ENCODE measurements at places on chromosomes 2 and 18.
A peak's percentile ranks its signal among the peaks of the same experiment; 100 is the strongest.

DNA sequence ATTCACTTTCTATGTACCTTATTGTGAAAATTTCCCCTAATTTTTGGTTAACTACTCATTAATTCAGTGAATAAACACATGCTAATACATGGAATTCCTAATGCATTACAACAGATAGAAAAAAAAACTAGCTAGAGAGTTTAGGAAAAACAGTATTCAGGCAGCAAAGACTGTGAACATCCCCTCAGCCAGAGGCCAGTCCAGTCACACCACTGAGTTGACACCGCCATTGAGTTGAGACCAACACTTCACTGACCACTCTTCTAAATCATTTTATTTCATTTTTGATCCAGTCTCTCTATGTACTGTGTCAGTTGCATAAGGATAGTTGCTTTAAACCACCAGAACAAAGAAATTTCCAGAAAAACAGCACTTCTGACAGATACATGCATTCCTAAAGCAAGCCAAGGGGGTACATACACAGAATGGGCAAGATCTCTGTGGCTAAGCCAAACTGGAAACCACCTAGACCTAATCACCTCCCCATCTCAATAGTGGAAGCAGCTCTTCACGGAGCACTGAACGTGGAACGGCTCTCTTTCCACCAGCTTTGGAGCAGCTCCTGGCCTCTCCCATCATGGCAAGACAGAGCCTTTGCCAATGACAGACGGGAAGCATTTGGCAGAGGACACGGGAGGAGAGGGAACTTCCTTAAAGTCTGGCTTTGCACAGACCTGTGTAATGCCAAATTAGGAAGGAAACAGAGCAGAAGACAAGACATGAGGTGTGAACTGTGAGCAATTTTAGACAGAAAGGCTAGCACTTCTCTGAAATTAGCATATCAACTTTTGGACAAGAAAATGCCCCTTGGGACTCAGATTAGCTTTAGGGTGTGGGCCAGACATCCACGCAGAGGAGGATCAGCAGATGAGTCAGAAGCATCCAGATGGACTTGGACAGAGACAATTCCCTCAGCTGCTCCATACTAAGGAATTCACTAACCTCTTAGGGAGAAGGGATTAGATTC, 36.4 kb downstream of the CACNB4 start:
- no peak for DNase-seq

DNA sequence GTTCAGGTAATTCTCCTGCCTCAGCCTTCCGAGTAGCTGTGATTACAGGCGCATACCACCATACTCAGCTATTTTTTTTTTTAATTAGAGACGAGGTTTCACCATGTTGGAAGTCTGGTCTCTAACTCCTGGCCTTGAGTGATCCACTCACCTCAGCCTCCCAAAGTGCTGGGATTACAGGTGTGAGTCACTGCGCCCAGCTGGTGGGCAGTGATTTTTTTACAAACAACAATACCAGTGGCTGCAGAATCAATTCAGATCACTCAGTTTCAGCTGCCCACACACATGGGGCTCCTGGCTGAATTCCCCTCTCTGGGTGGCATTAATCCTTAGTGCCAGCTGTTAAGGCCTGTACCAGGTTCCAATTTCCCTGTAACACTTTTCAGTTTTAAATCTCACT, 13.3 kb upstream of the CYRIA start:
- DNase-seq, result no peak

GRCh38 chr2:144459937-144460336, 60.0 kb downstream of the ZEB2 start:
- DNase-seq, result no peak

GRCh38 chr2:12080360-12080759, 333.9 kb downstream of the LPIN1 start:
- no peak for DNase-seq

DNA sequence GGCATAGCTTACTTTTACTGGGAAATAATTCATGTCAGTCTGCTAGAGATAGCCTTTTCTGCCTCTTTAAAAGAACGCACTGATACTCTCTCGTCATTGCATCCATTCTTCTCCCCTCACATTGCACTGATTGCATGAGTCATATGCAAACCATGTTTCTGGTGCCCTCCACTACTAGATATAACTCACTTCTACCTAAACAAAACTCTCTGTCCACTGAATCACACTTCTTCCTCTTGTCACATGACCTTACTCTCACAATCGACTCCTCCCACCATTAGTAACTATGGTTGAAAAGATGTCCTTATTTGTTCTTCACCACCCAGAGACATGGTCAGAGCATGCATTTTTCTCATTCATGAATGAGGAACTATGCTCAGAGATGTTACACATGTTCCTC, 158.0 kb downstream of the CSRNP3 start:
- DNase-seq, result no peak

- no peak for DNase-seq
These were observed 249.9 kb downstream of the PARD3B start for GRCh38 chr2:204795156-204795555.

DNA sequence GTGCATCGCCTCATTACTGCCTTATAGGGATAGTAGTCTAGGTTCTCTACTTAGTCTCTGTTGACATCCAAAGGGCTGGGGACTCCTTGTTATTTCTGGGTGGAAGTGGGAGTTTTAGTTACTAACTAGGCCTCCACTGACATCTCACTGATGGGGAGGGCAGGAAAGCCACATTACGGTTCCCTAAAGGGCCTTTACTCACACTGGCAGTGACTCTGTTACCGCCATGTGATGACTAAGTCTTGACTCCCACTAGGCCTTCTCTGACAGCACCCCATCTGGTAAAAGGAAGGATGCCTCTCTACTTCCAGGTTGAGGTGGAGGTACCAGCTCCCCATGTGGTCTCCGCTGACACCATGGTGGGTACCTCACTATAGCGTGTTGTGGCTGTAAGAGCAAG, 14.0 kb upstream of the BCL2L11 start:
- no peak for DNase-seq

- DNase-seq, result peak; percentile 28
These were observed 36.8 kb downstream of the MOGAT1 start for GRCh38 chr2:222708274-222708710.

DNA sequence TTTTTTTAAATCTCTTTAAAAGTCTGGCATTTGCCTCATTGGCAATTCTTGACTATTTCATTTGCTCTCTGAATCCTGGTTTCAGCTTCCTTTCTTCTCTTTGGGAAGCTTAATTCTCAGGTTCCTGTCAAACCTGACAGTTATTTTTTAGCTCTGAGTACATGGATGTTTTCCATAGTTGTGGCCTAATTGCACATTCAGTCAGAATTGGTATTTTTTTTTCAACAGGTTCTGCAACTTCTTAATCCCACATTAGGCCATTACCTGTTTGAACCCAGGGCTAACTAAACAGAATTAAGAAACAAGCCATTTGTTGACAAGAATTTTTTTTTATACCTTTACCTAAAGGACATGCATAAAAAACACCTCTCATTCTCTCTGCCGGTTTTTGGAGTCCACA, 338.8 kb downstream of the SETBP1 start:
- DNase-seq, result no peak

DNA sequence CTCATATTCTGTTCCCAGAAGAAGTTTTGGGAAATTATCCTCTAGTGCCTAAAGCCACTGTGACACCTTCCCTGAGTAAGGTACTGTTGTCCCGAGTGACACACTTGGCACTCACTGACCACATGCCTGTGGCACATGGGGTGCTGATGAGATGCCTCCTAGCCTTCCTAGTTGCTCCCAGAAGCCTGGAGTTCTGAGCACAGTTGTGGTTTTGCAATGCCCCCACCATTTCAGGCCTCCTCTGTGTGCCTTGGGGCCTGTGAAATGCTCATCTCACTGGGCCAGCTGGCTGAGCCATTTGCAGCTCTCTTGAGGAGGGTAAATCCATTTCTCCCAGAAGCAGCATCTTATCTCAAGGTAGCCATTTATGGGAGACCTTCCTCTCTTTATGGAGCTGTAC, 91.8 kb downstream of the DGKD start:
- no peak for DNase-seq

DNA sequence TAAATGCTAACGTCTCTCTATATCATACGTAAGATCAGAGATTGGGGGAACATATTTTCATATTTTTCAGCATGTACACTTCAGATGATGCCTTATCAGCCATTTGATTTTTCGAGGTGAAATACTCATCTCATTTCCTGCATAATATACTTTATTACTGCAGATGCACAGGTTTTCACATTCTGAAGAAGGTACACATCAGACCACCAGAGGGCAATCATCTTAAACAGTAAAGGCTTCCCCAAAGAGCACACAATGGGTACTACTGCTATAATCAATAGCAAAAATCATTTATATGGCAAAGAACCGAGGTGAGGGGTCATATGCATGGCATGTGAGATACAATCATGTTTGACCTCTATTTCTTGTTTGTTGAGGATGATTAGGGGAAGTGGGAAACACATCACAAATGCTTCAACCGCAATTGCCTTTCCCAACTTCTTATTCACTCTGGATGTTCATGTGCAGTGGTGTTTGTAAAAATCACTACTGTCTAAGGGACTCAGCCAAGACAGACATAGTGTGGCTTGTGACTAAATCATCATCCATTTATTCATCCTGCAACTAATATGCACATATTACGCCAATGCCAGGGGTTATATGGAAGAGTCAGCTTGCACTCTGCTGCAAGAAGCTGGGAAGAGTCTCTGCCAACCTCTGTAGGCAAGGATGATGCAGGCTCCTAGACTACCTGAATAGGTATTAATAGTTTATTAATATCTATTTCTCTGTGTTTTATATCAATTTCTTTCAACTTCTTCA, 118.7 kb downstream of the EPB41L3 start:
- DNase-seq, result no peak

DNA sequence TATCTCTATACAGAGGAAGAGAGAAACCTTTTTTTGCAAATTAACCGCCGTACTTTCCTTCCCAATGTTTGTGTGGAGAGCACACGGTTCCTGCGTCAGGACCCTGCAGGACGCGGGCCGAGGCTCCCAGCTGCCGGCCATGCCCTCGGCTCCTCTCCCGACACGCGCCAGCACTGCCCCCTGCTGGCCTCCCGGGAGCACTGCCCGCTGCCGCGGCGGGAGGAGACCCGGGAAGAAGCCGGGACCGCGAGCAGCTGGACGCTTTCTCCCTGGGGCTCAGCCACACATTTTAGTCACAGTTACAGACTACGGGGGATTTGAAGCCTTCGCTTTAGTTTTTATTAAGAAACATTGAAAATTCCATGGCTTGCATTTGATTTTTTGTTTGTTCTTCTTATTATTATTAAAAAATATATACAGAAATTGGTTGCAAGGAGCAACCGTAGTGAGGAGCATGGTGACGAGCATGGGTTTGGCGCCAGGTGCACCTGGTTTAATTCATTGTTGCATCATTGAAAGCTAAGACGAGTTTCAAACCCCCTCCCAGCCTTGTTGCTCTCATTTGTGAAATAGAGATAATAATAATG, 401.2 kb downstream of the GALR1 start:
- DNase-seq, result peak; percentile 6

GRCh38 chr2:240479111-240479501, 43.6 kb downstream of the GPC1 start:
- DNase-seq, result no peak

GRCh38 chr2:43605851-43606250, 10.0 kb upstream of the THADA start:
- DNase-seq, result no peak

DNA sequence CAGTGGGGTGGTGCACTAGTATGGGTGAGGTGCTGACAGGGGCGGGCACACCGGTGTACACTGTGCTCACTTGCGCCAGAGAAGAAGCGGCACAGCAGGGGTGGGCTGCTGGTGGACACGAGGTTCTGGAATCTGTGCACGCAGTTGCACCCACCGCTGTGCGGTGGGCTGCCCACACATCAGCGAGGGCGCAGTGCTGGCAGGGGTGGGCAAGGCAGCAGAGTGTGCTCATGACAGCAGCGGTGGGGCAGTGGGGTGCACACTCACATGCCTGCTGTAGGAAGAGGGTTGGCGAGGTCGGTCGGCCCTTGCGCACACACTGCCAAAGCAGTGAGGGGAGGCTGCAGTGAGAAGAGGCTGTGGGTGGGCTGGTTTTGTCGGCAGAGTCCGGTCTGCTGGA, 141.8 kb downstream of the GALNT13 start:
- no peak for DNase-seq

GRCh38 chr2:15969214-15969613, 28.9 kb downstream of the MYCN start:
- DNase-seq, result no peak

DNA sequence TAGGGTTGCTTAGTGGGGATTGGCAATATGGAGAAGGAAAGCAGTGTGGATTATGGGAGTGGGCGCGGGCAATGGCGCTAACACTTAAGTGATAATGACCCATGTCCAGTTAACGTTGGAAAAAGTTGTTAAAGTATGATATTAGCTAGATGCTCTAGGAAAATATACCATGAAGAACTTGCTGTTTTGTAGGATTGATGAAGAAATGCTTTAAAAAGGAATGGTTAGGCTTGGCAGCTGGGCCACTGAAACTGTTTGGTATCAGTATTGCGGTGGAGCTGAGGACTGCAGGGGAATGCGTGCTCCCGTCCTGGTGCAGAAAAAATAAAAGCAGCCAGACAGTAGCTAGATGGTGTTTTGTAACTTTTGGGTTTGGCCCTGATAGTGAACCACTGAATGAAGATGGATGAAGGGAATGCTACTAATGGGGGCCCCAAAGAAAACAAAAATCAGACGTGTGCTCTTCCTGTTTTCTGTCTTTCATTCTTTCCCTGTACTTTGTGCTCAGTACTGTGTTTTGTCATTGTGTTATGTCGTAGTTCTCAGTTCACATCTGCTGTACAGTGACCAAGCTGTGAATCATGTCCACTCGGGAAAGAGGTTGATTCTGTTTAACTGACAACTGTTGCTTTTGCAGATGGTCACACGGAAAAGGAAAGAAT, 999 bp downstream of the INSIG2 start:
- DNase-seq, result no peak

DNA sequence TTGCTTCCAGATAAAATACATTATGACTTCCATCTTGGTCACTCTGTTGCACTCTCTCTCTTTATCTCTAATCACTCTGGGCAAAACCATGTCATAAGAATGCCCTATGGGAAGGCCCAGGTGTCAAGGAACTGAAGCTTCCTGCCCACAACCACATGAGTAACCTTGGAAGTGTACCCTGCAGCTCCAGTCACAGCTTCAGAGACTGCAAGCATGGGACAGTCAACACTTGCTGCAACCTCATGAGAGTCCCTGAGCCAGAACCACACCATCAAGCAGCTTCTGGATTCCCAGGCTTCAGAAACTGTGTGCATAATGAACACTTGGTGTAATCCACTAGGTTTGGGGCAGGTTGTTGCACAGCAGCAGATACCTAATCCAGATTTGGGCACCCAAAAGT, 121.1 kb upstream of the BCL2L11 start:
- no peak for DNase-seq

GRCh38 chr2:197399887-197400540, 34.8 kb downstream of the SF3B1 start:
- no peak for DNase-seq

DNA sequence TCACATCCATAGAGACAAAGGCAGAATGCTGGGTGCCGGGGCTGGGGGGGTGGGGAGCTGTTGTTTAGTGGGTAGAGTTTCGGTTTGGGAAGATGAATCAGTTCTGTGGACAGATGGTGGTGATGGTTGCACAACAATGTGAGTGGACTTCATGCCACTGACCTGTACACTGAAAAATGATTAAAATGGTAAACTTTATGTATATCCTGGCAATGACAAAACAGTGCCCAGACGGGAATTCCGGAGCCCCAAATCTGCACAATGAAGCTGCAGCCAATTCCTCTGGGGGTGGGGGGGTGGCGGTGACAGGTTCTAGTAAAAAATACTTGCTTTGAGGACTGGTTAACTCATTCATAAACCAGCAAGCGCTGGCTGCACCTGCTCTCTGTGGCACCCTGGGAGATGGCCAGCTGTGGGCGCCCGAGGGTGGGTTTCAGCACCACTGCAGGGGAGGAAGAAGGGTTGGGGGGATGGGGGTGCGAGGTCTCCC, 81.8 kb upstream of the HPCAL1 start:
- DNase-seq, result no peak

All from stimulated activated CD4-positive, alpha-beta T cell treated with anti-CD3 and anti-CD28 coated beads, TNF-alpha, amount 100 ng/mL, for 1 hour (primary cell).